ENCODE measurements at places on chromosomes 11 and 22.

GRCh38 chr22:50481440-50482106 lies at the start of gene ADM2:
ADM2 (plus strand) TSS chr22:50481543; CDS start chr22:50481848, 305 bp downstream.
- DNase-seq, result no peak

DNA sequence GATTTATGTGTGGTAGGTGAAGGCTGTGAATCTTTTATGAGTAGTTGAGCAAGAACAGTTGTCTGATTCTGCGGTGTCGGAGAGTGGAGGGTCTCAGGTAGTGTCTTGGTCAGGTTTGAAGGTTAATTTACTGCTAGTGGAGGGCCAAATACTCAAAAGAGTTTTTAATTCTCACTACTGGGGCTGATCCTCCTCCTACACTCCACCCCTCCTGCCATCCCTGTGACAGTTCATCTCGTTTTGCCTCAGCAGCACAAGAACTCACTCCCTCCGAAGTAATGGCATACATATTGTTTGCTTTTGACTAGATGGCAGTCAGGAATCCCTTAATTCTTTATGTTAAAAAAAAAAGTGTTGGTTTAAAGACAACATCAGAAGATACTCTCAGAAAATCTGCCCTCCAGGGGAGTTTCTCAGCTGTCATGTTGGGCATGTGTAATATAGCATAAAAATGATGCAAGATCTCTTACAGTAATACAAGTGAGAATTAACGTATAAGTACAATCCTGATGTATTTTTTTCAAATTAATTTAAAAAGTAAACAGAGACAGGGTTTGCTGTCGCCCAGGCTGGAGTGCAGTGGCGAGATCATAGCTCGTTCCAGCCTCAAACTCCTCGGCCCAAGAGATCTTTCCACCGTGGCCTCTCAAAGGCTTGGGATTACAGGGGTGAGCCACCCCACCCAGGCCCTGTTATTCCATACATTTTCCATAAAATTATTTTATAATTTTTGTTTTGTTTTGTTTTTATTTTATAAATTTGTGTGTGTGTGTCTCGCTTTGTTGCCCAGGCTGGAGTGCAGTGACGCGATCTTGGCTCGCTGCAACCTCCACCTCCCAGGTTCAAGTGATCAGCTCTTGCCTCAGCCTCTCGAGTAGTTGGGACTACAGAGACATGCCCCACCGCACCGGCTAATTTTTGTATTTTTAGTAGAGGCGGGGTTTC lies 1.3 kb downstream of the FAR1 start:
- DNase-seq, result no peak

GRCh38 chr22:32695451-32695891 lies 106.0 kb upstream of the TIMP3 start:
- peak; percentile 62 for DNase-seq

- no peak for DNase-seq
Measured at GRCh38 chr11:2077061-2077802, 62.0 kb downstream of the IGF2 start.

- DNase-seq, result no peak
Measured at GRCh38 chr11:44338026-44338425, 28.1 kb upstream of the ALX4 start.

- DNase-seq, result no peak
Measured at GRCh38 chr11:59542142-59542810, 30.9 kb downstream of the OR4D9 start.

DNA sequence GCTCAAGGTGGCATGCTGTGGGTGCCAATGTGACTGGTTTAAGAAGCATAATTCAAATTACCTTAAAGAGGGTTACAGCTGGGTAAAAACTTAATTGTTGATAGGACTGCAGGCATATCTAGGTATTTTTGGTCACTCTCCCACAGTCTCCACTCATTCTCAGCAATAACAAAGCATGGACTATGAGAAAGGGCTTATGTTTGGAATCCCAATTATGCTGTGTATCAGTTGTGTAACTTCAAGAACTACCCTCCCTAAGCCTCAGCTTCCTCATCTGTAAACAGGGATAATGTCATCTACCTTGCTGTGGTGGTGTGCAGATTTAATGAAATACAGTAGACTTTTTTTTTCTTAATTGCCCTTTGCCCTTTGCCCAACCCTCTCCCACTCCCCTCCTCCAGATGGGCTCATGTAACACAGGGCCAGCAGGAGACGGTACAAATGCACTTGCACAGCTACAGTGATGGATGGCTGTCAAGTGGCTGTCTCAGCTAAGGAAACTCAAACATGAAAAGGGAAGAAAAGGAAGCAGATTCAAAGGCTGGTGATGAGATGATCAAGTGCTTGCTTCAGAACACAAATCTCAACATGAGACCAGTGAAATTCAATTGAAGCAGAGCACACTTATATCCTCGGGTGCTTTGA lies 37.6 kb downstream of the MAP6 start:
- DNase-seq, result no peak

DNA sequence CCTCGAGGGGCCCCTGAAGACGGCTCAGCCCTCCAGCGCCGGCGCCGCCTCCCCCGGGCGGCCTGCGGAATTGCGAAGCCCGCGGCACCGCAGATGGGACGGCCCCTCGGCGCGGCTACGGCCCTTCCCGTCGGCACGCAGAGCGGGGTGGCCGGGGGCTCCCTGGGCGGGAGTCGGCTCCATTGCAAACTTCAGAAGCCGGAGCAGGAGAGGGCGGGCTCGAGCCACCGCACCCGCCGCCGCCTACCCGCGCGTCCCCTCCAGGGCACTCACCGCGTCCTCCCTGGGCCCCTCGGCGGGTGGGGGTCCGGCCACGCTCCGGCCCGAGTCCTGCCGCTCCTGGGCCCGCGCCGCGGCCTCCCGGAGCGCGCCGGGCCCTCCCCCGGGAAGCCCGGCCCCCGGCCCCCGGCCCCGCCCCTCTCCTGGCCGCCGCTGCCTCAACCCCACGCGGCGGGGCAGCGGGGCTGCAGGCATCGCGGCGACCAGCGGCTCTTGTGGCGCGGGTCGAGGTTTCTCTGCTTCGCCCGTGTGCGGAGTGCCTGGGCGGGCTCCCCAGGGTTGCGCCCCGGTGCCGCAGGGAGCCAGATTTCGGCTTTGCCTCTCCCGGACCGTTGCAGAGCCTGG lies at the start of gene PACSIN3:
PACSIN3 (minus strand) TSS at position 359 of the 624 bp plus-strand sequence. CDS start 3,707 bp downstream, outside the sequence.
- no peak for DNase-seq

DNA sequence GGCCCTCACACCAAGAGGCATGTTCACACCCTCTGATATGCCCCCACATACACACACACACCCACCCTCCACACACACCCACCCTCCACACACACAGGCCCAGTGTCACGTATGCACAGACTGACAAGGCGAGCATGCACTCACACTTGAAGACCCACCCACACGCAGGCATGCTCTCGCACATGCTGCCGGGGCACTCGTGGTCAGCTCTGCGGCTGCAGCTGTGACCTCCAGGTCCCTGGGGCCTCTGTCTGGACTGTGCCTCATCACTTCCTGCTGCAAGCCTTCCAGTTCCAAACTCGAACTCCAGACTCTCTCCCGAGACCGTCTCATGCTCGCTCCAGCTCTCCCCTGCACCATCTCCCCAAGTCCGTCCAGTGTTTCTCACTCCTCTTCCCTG lies 9.5 kb downstream of the DCHS1 start:
- DNase-seq, result no peak

DNA sequence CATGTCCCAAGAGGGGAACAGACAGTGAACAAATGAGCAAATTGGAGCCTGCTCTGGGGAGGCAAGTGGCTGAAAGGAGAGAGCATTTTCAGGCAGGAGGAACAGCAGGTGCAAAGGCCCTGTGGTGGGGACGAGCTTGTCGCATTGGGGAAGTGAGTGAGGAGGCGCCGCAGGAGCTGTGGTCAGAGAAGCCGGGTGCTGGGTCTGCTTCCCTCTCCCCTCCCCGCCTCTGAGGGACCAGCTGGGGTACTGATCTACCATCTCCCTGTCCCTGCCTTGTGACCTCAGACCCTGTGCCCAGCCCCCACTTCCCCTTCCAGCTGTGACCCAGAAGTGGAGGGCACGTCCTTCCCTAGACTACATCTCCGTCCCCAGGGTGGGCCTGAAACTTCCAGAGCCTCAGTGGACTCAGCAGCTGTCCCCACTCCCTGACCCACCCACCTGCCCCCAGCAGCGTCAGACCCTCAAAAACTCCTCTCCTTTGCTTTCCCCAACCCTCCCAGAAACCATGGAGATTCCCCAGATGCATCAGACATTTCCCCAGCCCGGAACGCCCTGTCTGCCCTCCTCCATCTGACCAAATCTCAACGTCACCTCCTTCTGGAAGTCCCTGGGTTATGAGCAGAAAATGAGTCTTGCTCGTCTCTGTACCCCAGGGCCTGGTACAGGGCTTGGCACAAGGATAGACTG lies 19.7 kb upstream of the PDGFB start:
- no peak for DNase-seq

DNA sequence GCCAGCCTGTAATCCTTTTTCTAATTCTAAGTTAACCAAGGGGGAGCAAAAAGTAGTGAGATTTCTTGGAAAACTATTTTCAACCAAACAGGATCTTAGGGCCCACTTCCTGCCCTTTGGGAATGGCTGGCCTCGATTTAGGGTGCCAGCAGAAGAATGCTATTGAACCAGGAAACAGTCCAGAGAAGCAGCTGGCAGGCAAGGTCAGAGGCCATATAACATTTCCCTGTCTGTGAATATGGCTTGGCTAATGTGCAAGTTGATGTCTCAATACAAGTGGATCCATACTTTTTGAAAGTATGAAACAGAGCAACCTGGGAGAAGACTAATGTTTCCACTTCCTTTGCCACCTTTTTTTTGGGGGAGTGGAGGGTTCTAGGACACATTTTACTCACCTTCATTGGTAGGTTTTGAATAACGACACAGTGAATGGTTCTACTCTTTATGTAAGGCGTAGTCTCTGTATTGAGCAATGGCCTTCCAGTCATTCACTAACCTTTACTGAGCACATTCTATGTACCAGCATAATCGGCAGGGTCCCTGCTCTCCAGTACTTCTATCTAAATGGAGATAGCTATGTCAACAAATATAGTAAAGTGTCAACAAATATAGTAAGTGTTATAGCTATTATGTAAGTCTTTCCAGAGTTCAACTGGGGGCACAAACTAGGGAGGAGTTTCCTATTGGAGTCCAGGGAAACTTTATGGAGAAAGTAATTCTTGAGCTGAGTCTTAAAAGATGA lies 34.2 kb upstream of the RRM1 start:
- DNase-seq, result no peak

GRCh38 chr22:39103431-39103830 lies 6.4 kb downstream of the APOBEC3H start:
- no peak for DNase-seq

DNA sequence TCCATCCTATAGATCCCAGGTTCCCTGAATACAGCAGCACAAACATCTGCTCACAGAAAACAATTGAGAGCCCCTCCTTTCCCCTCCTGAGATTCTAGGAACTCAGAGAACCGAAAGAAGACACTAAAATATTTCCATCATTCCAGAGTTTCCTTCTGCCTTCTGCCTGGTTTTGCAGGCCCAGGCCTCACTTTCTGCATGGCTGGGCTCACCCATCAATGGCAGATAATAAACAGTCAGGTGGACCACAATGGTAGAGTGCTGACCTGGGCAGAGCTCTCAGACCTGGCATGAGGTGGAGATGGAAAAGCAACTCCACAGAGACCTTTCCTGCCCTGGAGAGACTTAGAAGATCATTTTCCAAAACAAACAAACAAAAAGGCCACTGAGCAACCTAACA lies 389.1 kb downstream of the NXPE2 start:
- no peak for DNase-seq

DNA sequence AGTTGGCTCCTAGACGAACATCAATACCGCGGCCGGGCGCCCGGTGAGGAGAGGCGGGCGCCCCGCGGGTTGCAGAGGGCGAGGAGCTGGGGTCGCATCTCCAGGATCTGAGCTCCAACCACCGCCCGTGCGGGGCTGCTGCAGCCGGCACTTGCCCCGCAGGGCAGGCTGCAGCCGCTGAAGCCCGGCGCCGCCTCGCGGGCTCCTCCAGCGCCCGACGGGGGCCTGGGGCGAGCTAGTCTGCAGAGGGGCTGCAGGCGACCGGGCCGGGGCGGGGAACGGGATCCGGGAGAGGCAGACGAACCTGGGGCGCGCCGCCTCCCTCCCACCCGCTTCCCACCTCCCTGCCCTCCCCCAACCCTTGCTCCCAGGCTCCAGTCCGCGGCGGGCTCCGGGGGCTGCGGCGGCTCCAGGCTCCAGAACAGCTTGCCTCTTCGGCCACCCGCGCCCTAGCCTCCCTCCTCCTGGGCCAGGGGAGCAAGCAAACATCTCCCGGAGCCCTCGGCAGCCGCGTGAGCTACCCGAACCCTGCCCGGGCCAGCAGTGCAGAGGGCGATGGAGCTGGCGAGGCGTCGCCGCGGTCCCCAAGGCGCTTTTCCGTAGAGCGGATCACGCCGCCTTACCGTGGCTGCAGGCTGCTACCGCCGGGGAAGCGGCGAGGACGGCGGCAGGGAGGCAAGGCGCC lies 802 bp downstream of the TENM4 start:
- DNase-seq, result no peak

DNA sequence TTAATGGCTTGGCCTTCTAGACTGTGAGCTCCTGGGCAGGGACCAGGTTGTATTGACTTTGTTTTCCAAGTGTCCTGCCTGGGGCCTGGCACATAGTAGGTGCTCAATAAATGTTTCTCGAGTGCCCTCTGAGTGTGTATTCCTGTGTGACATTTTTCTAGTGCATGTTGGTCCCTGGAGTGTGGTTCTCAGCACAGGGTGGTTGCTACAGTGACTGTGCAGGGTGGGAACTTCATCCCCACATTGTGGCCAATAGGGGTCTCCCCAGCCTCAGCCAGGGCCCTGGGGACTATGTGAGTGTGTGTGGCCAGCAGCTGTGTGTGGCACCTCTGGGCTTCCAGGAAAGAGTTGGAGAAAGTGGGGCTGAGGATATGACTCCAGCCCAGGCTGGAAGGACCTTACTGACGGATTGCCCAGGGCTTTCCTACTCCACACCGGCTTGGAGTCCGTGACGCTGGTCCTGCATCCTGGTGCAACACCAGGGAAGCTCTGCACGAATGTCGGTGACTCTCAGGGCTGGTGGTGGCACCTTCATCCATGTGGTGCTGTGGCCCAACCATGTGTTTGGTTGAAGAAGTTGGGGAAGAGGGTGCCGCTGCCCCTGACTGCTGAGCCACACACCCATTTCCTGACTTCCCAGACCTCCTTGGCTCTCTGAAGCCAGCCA lies 9.0 kb upstream of the MARK2 start:
- no peak for DNase-seq

DNA sequence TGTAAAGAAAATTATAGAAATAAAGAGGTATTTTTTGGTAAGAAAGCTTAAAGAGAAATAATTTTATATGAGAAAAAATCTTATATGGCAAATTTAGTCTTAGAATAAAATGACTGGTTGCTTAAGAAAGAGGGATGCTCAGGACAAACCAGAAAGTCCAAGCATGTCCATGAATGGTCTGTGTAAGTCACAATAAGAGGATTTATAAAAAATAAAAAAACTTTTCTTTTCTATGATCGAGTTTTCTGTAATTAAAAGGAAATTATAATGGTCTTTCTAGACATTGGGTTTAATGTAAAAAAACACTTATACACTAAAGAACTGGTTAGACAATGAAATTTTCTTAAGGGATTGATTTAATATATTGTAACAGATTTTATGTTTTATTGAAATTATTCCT lies 819.6 kb downstream of the TBC1D22A start:
- no peak for DNase-seq

- peak; percentile 53 for DNase-seq
Measured at GRCh38 chr11:87851234-87851633, 324.0 kb downstream of the RAB38 start.

GRCh38 chr11:38089726-38090125 lies 1491.7 kb upstream of the RAG2 start:
- peak; percentile 19 for DNase-seq

GRCh38 chr11:45860764-45861510 lies 13.7 kb downstream of the CRY2 start:
- no peak for DNase-seq
